ENCODE measurements at places on chromosomes 2 and 18.
A peak's percentile ranks its signal among the peaks of the same experiment; 100 is the strongest.

GRCh38 chr2:109367683-109368082 is 238.7 kb downstream of the SH3RF3 start:
- no peak for DNase-seq

DNA sequence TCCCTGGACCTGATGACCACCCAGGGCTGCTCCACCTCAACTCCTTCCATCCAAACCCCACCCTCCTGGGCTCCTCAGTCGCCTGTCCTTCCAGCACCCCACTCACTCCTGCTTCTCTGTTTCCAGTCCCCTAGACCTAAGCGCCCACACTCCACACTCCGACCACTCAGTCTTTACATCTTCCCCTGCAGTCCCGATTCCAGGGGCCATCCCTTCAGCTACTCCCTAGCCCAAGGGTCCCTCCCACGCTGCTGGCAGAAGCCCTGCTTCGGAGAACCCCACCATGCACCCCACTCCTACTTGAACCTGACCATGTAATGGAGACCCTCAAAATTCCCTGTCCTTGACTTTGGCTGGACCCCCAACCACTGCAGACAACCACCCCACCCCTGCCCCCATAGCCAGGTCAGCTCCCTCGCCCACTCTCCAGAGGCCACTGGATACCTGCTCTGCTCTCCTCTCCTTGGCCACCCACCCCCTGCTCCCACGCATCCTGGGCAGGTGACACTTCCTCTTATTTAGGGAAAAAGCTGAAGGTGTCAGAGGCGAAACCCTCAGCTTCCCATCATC is 28.2 kb downstream of the EMX1 start:
- DNase-seq: no peak

GRCh38 chr18:58625839-58626238 is 3.1 kb downstream of the ALPK2 start:
- DNase-seq: no peak

DNA sequence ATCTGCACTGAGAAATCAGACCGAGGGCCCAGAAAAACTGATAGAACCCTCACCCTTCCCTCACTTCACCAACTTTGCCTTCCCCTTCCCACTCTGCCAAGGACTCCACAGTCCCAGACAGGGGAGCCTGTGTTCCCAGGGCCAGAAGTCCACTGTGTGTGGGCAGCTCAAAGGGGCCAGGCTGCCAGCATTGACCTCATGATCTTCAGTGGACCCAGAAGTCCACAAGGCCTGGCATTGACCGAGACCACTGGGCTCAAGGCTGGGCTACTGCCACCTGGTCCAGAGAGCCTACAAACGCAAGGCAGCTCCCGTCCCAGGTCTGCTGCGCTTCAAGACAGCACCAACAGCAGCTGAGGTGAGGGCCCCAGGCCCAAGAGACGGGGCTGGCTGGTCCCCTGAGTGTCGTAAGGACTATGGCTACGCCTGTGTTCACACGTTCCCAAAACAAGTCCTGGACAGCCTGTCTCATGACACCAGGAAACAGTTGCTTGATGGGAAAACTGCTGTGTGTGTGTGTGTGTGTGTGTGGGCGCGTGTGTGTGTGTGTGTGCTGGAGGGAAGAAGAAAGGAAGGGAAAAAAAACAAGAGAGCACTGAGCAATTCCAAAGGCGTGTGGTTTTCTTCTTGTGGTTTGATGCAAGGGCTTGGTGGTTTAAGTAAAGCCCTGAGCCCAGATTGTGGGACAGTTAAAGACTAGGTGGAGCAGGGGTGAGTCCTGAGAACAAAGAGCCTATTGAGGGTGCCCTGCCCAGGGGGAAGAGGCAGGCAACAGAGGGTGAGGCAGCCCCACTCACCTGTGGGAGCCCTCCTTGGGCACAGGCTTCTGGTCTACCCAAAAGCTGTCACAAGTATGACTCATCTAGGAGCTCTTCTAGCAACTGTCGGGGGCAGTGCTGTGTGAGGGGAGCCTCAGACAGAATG is 46.6 kb upstream of the ZBTB7C start:
- DNase-seq: no peak

DNA sequence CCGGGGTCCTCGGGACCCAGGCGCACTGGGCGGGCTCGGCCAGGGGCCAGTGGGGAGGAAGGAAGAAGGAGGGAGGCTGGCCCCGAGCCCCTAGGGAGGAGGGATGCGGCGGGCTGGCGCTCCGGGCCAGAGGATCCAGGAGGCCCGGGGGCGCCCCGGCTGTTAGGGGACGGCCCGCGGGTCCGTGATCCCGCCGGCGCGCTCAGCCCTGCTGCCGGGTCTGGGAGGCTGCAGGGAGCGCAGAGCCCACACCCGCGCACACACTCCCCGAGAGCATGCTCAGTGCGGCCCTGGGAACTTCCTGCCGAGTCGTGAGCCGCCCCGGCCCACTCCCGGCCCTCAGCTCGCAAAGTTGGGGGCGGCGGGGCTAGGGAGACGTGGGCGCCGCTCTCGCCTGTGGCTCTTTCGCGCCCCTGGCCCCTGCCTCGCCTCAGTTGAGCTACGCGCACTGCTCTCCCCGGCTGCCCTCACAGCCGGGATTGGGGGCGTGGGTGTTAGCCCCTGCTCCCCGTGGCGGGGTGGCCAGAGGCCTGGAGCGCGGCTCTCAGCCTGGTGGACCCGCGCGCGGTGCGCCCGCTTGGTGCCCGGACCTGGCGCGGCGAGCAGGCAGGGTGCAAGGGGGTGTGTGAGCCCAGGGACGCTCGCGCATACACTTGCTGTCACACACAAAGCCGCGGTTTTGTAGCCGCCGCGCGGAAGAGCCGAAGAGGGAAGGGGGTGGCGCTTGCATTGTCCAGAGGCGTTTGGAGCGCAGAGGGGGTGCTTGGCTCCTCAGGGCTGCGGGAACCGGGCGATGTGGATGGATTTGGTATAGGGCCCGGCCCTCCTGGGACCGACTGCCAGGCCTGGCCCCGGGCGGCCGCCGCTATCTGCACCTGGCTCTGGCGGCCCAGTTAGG is 132.9 kb upstream of the MGAT5 start:
- peak; percentile 36 for DNase-seq

Data from neural crest cell (in vitro differentiated cells).